Sciatic nerve (tissue), 2 donors: ENCODE measurements at places on chromosomes 4 and X. TPM values are rescaled to one million over a fixed set of nuclear protein-coding genes. Genes with fewer than 3 reads are reported as not detected.

SUPT20HL2 gene
- total RNA-seq = not detected

LONRF3 gene
- 5.9 TPM for total RNA-seq

ASB11 gene
- total RNA-seq = not detected

VSIG4 gene
- total RNA-seq = 31.8 TPM

KLHL13 gene
- total RNA-seq = 8.4 TPM

CT83 gene
- total RNA-seq = not detected

F8 gene
- 63.0 TPM for total RNA-seq

LNX1 gene
- total RNA-seq = 7.9 TPM
